ENCODE measurements at places on chromosomes 16 and 17.

DNA sequence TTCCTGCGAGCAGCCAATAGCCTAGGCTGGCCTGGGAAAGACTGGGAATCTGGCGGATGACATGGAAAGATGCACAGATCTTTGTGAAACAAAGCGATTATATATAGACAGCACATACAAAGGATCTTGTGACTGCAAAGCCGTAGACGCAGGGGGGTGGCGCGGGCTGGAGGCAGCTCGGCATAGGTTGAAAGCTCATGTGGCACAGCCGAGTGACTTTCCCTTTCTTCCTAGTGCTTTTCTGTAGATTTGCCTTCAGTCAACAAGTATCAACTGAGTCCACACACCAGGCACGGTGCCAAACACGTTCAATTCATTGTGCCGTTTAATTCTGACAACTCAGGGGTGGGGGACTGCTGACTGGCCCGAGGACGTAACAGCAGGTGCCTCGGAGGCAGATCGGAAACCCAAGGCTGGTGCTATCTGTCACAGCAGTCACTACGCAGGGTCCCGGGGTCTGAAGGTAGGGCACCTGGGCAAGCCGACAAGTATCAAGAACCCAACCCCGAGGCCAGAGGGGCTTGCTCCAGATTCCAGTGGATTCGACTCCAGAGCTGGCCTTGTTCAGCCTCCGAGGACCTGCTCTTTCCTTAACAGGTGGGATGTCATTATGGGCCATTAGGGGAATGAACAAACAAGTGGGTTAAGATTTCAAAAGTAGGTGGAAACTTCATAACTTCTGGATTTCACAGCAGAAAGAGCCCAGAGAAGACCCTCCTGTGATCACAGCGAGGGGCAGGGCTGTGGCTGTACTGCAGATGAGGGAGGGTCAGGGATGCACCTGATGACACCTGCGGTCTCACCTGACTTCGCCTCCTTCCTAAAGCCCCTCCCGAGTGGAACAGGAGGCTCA is 5.9 kb downstream of the PAM16 start:
- DNase-seq = no peak

GRCh38 chr17:10114931-10115535 is 83.4 kb downstream of the GAS7 start:
- DNase-seq = peak; percentile 29

DNA sequence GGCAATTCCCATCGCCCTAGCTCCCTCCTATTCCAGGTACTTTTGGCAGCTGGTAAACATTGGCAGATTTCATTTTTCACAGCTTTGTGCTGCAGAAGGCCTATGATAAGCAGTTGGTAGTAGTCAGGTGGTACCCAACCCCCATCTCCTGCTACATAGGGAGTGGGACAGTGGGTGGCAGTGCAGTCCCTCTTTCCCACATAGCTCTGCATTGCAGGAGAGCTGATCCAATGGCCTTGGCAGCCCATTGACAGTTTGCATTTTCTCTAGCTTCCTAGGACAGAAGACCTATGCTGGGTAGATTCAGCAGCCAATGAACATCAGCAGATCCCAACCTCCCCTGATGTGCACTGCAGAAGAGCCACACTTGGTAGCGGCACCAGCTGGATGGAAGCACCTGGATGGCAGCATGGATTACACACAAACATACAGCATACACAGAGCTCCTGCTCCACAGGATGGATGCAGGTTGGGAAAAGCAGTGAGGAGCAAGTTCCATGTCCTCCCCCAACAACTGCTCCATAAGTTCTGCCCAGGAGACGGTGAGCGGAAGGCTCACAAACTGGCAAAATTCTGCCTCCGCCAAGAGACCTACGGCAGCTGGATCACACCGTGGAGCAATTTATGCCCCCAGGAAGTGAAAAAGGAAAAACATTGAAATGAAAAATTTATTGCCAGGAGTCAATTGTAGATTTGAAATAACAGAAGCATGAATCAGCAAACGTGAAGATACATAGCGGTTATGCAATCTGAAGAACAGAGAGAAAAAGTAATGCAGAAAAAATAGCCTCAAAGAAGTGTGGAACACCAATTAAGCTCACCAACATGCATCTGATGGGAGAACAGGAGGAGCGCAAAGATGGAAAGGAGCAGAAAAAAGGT is 95.7 kb downstream of the CACNG1 start:
- no peak for DNase-seq

DNA sequence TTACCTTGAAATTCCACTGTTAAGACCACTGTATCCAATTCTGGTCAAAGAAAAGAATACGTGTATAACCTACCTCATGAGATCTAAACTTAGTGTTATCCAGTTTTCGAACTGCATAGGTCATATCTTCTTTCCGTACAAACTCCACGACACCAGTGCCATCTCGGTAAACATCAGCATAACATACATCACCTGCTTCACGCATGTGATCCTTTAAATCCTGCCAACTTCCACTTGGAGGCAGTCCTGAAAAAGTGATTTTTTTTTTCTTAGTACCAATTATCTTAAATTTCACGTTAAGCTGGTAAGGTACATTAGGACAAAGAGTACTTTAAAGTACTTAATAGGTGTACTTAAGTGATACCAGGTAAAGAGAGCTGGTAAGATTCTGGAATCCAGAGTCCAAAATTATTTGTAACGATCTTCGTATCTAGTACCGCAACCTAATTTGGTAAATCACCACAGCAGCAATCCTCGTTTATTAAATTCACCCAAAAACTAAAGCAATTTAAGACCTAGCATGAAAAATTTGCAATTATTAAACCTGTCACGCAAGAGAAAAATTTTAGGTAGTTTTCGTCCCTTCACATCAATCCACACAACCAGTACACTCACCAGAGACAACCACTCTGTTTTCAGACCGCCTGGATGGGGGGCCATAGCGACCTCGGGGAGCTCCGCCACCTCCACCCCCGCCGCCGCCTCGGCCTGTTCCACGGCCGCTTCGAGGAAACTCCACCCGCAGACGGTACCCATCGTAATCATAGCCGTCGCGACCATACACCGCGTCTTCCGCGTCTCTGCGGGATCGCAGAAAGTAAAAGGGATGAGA is 1.1 kb downstream of the SRSF1 start:
- no peak for DNase-seq
